Endothelial cell (in vitro differentiated cells): ENCODE measurements at places on chromosomes 2 and 18.

- H3K4me3 ChIP-seq = no peak overlapping the region
- no peaks in the 10 kb centered on the region for H3K4me1 ChIP-seq
- H3K36me3 ChIP-seq = no peaks in the 10 kb centered on the region
- H3K27ac ChIP-seq = no peak overlapping the region
Observed at GRCh38 chr2:16201848-16202247, 261.5 kb downstream of the MYCN start.

GRCh38 chr2:144663207-144663606 is 143.3 kb upstream of the ZEB2 start:
- H3K4me3 ChIP-seq = no peak overlapping the region
- peaks cover 23% of the 10 kb centered on the region for H3K4me1 ChIP-seq
- no peaks in the 10 kb centered on the region for H3K36me3 ChIP-seq
- H3K27ac ChIP-seq = no peak overlapping the region

DNA sequence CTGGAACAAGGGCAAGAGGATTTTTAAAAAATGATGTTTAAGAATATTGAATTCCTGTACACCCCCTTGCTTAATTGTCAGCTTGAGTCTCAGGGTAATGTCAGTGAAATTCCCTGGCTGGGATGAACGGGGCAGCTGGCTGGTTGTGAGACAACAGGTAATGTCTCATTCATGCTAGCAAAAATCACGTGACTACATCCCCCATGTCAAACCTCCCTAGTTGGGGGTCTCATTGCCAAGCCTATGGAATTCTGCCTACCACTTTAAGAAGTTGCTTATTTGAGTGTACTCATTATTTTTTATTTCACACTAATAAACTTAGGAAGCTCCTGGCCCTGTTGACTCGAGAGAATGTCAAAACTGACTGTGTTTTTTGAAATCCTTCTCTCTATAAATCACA is 218.3 kb downstream of the ICOS start:
- H3K27me3 ChIP-seq = no peaks in the 10 kb centered on the region
- no peak overlapping the region for H3K27ac ChIP-seq
- H3K4me3 ChIP-seq = no peak overlapping the region
- H3K36me3 ChIP-seq = no peaks in the 10 kb centered on the region

DNA sequence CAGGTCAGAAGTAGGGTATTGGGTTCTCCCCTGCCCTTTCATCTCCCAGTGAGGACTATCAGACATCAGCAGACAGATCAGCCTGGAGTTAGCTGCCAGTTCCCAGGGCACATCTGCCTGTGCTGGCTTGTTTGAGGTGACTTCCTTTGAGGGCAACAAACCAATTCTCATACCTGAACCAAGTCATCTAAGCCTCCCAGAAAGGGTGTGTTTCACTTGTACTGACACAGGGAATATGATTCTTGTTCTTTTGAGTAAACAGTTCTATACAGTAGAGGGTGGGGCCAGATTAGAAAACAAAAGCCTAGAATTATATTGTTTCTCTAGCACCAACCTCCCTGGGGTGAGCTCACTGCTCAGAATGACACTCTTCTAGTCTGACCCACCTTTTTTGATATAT is 591.9 kb downstream of the SLC4A3 start:
- no peak overlapping the region for H3K4me3 ChIP-seq
- no peaks in the 10 kb centered on the region for H3K27me3 ChIP-seq
- no peak for DNase-seq

- DNase-seq = no peak
- no peak overlapping the region for H3K4me3 ChIP-seq
- H3K4me1 ChIP-seq = no peaks in the 10 kb centered on the region
- H3K27ac ChIP-seq = no peak overlapping the region
- H3K27me3 ChIP-seq = peaks cover 10% of the 10 kb centered on the region
Observed at GRCh38 chr18:79887181-79888000, 64.1 kb downstream of the SLC66A2 start.

DNA sequence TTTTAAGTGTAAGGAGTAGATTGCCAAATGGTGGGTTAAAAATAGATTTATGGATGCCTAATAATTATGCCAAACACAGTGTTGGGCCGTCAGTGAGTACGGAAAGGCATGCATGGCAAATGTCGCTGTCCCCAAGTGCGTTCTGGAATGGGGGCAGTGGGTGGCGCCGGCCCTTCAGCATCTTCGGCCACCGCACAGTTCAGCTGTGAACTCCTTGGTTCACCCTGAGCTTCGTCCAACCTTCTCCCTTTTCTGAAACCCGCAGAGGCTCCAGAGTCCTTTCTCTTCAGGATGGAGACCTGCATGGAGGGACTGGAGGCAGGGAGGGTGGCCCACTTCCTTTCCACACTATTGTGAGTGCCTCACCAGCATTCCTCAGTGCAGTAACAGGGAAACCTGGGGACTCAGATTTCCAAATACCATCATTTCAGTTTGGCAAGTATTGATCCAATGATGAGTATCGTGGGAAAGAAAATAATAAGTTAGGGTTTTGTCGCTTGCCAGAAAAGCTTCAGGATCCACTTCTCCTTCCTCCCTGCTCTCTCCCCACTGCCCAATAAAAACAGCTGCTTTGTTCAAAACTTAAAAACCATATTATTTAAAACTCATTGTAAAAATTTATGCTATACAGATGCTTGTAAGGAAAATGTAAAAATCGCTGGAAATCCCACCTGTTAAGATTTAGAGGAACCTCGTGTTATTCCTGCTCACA is 74.6 kb upstream of the TXNDC2 start:
- peaks cover 16% of the 10 kb centered on the region for H3K36me3 ChIP-seq
- DNase-seq = peak; percentile 16
- no peaks in the 10 kb centered on the region for H3K4me1 ChIP-seq
- no peak overlapping the region for H3K4me3 ChIP-seq
- no peak overlapping the region for H3K27ac ChIP-seq
- no peaks in the 10 kb centered on the region for H3K27me3 ChIP-seq

DNA sequence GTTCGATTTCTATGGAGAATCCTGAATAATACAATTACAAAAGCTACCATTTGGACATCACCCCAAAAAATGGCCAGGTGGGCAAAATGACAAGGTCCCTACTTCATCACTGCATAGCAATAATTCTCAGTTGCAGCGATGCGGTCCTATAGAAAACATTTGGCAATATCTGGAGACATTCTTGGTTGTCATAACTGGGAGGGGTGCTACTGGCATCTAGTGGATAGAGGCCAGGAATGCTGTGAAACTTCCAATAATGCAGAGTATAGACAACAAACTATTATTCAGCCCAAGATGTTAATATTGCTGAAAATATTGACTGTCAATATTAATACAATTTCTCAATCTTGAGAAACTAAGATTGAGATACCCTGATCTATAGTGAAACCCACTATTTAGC is 637.8 kb upstream of the PKDCC start:
- no peak overlapping the region for H3K27ac ChIP-seq
- H3K4me1 ChIP-seq = no peaks in the 10 kb centered on the region
- no peak overlapping the region for H3K4me3 ChIP-seq

DNA sequence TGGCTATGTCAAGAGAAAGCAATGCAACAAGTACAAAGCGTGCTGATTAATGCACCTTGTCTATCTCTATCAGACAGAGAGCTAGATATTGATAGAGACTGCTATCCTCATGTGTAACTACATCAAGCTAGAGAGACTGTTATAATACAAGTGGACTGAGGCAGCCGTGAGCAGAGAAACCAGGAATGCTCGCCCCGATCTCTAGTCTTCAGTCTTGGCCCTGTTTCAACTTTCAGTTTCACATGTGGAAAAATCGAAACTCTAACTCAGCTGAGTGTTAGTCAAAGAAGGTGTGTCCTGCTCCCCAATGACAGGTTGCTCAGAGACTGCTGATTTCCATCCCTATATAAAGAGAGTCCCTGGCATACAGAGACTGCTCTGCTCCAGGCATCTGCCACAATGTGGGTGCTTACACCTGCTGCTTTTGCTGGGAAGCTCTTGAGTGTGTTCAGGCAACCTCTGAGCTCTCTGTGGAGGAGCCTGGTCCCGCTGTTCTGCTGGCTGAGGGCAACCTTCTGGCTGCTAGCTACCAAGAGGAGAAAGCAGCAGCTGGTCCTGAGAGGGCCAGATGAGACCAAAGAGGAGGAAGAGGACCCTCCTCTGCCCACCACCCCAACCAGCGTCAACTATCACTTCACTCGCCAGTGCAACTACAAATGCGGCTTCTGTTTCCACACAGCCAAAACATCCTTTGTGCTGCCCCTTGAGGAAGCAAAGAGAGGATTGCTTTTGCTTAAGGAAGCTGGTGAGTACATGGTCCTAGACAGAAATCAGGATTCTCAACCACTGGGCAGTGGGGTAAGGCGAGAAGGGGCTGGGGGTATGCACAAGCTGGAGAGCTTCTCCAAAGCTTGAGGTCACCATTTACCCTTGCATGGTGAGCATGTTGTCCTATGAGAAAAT is at the start of gene RSAD2:
Gene RSAD2, plus strand, starts transcription at position 376 of the 903 bp plus-strand sequence. Its CDS starts 24 bp downstream, at position 400.
- DNase-seq = no peak
- H3K27me3 ChIP-seq = peaks cover 2% of the 10 kb centered on the region
- no peaks in the 10 kb centered on the region for H3K4me1 ChIP-seq
- no peak within 1 kb of the TSS for H3K27ac ChIP-seq

DNA sequence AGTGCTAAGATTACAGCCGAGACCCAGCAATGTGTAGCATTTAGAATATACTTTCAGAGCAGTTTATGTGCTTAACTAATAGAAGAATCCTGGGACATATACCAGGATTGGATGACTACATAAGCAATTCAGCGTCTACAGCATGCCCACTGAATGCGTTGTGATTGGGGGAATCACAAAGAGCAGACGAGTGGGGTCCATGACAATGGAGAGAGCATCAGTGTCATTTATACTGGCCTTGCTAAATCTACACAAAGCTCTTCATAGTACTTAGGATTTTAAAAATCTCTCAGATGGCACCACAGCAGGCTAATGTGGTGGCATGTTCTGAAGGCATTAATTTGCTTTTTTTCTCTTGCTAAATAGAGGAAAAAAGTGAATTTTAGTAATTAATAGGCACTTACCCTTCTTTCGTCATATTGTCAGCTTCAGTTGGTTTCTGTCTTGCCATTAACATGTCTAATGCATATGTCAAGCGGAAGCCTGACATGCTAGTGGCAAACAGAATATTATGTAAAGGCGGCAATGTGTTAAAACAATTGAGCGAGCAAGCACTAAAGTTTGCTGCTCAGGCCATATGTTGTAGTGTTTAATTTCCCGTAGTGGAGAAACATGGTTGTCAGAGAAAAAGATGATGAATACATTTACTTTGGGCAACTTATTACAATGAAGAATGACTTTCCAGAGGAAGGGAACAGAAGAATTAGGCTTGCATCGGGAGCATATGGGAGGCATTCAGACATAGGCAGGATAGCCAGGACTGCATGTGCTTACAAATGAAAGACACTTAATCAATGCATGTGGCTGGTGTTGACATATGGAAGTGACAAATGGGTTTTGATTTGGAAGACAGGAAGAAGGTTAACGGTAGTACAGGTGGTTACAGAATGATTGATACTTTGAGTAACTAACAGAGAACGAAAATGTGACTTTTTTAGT is 145.2 kb downstream of the ICOS start:
- no peaks in the 10 kb centered on the region for H3K36me3 ChIP-seq
- H3K27ac ChIP-seq = no peak overlapping the region
- no peak for DNase-seq
- no peaks in the 10 kb centered on the region for H3K27me3 ChIP-seq
